Stimulated activated CD4-positive, alpha-beta T cell treated with anti-CD3 and anti-CD28 coated beads, Interleukin-1b, Interleukin-23, amount 100 ng/mL, for 24 hours (primary cell): ENCODE measurements at places on chromosomes 5 and 9.

GRCh38 chr5:25091921-25092320 is 447.1 kb upstream of the CDH10 start:
- no peak for DNase-seq

DNA sequence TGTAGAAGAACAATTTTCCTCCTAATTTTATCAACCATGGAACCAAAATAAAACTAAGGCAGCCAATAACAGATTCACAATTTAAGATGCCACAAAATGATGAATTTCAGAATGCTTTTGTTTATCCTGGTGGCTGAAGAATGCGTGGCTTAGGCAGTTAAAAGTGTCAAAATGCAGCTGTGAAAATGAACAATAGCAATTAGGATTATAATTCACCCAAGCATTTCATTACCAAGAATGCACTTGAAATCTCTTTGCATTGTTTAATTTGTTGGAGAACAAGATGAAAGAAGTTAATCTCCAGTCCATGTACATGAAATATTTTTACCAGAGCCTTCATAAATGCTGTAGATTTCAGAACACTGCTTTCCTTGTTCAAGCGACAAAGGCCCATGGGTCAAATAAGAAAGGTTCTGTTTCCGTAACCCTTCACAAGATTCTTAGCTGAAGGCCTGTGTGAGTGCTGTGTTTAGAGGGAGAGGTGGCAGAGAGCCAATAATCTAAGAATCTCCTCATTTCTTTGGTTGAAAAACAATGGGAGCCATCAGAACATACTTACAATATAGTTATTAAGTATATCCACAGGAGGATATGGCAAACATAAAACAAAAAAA is 39.3 kb downstream of the CLINT1 start:
- no peak for DNase-seq

- DNase-seq: no peak
Observed at GRCh38 chr5:42387563-42387962, 35.7 kb upstream of the GHR start.

DNA sequence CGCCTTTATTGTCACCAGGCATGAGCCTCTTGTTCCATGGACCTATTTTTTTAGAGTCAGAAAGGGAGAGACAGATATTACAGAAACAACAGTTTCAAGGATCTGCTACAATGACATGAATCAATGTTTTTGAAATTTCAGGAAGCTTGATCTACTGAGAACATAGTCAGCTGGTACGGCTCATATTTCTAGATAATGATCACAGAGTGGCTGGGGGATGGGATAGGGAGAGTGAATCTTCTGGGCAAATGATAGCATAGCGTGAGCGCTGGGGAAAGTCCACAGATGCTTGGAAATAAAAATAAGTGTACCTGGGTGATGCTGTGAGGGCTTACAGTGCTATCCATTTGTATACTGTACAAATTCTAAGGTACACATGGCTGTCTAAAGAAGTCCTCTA is 340.4 kb downstream of the EBF1 start:
- no peak for DNase-seq

GRCh38 chr5:175847503-175847902 is 23.9 kb upstream of the CPLX2 start:
- no peak for DNase-seq

GRCh38 chr9:128902351-128903078 is 18.3 kb upstream of the PHYHD1 start:
- peak; percentile 75 for DNase-seq

- DNase-seq: no peak
Observed at GRCh38 chr5:72988769-72989168, 32.9 kb downstream of the FCHO2 start.

GRCh38 chr5:61582205-61582820 is 250.3 kb downstream of the ZSWIM6 start:
- no peak for DNase-seq

DNA sequence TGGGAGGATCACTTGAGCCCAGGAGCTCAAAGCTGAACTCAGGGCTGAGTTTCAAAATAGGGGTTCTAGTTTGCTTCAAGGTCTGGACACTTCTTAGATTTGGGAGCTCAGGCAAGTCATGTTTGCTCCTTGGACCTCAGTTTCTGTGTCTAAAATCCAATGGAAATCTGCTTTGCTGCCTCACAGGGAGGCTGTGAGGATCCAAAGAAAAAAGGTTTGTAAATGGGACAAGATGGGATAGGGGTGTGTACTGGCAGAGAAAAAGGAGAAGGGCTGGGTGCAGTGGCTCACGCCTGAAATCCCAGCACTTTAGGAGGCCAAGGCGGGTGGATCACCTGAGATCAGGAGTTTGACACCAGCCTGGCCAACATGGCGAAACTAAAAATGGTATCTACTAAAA is 39.6 kb upstream of the SH3PXD2B start:
- no peak for DNase-seq

- no peak for DNase-seq
Observed at GRCh38 chr5:174118823-174119467, 73.4 kb downstream of the NSG2 start.

DNA sequence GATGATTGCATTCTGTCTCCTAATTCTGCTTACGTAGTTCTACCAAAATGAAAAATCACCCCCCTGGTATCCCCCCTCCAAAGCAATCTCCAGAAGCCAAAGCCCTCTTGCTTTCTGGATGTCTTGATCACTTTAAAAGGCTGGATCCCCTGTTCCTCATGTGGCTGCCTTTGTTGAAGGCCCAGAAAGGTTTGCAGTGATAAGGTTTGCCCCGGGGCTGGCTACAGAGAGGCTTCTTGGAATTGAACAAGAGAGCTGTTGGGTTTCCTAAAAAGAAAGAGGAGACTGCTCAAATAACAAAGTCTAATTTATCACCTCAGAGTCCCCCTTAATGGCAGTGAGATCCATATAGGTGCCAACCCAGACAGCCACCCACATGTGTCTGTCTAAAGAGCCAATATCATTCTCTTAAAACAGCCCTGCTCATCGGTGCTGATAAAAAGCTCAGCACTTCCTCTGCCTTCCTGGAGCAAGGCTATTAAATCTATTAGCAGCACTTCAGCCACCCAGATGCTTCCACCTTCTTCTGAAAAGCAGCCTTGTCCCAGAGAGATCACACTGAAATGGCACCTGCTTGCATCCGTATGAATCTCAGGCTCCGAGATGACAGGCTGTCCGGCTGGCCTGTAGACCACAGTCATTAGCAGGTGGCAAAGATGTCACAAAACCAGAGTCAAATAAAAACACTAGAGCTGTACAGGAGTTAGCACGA is 70.9 kb downstream of the TEX10 start:
- DNase-seq: no peak

- DNase-seq: no peak
Observed at GRCh38 chr5:126723643-126724042, 53.3 kb upstream of the LMNB1 start.
